T-helper 1 cell (primary cell): ENCODE measurements at places on chromosomes 2 and 18.

DNA sequence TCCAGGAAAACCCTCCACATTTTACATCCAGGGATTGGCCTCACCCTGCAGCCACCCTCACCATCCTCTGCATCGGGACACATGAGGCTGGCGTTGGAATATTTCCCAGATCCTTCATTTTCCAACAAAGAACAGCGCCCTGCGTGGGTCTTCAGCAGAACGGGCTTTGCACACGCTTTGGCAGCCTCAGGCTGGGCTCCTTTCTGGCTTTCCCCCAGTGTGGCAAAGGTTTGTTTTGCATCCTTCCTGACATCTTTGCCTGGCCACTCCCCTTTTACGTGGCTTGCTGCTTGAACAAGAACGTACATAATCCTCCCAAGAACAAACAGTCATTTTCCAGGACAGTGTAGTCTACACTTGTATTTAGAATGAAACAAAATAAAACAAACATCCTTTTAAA, 25.6 kb upstream of the GREB1 start:
- no peak for DNase-seq

DNA sequence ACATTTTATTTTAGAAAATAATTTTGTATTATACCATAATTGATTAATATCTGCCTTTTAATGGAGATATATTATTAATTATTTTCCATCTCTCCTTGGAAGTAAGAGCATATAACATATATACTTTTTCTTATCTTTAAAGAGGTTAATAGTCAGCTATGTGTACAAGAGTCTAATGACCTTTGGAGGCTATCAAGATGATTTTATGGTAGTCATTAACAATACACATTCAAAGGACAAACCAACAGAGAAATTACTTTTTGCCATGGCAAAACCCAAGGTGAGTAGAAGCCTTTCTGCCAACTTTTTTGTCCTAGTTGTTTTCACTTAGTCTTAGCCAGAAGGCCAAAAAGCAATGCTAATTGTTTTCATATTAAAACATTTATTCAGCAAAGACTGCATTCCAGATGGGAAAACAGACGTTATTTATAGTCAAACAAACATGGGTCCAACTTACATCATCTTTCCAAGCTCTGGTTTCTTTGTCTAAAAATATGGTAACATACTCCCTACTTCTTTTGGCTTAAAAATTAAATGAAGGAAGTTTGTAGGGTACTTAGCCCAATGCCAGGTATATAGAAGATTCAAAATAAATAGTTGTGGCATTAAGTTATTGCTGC, 9.6 kb upstream of the DYNC2LI1 start:
- DNase-seq = no peak

- DNase-seq = no peak
Observed at GRCh38 chr2:158760887-158761286, 34.2 kb upstream of the DAPL1 start.

DNA sequence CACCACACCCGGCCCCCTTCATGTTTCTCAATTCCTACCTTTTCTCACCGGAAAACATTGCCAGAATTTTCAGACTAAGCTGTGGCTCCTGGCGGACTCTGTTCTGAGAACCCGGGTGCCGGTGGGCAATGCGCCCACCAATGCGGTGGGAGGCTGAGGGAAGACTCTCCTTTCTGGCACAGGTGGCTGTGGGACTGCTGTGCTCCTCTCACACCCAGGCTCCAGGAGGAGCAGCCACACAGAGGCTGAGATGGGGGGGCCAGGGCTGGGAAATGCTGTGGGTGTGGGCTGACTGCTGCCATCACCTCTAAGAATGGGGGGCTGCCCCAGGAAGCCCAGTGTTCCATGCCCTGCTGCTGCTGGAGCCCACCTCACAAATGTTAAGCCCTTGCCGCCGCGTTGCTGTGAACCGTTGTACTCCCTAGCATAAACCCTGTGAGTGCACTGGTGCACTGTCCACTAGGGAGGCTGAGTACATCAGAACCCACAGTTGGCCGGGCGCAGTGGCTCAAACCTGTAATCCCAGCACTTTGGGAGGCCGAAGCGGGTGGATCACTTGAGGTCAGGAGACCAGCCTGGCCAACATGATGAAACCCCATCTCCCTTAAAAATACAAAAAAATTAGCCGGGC, 152.6 kb downstream of the LDLRAD4 start:
- DNase-seq = no peak

DNA sequence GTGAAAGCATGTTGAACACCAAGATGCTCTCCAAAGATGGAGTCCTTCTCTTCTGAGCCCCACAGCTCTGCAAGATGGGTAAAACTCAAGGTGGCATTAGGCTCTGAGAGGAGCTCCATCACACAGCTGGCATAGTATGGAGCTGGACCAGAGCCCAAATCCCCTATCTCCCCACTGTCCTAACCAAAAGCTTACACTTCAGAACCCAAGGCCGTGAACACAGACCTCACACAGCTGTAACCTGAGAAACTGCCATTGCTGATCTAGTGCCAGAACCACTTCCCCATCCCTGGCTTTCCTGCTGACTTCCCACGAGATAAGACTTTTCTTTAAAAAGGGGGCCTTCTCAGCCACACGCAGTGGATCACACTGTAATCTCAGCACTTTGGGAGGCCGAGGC, 25.0 kb downstream of the TTC32 start:
- DNase-seq = no peak

GRCh38 chr18:46434629-46435028, 222.4 kb downstream of the LOXHD1 start:
- no peak for DNase-seq

GRCh38 chr2:109017017-109017416, 28.0 kb upstream of the EDAR start:
- no peak for DNase-seq

DNA sequence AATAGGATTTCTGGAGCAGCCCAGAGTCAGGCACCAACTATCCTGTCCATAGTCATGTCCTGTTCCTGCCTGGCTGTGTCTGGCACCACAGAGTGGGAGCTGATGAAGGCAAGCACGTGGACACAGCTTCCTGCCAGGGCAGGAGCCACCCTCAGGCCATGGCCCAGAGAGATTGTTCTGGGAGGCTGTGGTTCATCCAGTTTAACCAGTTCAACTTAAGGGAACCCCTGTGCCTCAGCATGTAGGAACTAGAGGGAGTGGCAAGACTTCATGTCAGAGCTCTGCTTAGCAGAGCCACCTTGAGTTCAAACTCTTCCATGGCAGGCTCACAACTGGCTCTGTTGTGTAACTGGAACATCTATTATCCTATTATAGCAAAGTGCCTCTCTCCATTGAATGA, 73.2 kb upstream of the NCKAP5 start:
- DNase-seq = no peak

DNA sequence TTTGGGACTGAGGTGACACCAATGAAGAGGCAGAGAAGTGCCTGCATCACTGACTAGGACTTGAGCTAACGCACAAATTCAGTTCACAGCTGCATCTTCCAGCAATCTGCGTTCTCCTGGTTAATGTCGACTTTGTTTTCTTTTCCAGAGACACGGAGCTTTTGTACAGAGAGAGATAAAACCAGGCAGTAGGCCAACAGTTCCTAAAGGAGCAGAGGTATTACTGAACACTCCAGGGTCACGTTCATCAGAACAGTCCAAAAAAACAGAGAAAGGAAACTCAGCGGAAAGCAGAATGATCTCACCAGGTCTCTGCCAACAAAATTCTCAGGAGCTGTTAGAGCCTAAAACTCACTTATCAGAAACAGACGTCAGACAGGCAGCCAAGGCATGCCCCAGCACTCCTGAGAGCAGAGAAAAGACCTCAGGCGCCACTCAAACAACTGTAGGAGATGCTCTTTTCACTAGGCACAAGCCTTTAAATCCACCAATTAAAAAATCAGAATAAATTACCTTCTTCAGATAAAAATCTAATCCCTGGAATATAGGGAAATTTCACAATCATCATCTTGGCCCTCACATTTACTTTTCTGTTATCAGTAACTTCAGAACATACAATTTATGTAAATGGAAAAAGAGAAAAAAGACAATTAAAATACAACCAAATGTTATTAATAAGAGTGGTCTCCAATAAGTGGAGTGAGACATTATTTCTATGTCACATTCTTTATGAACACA, 95.9 kb upstream of the SPTBN1 start:
- no peak for DNase-seq

- peak; percentile 17 for DNase-seq
Observed at GRCh38 chr2:174835797-174836255, 71.6 kb upstream of the CHRNA1 start.

DNA sequence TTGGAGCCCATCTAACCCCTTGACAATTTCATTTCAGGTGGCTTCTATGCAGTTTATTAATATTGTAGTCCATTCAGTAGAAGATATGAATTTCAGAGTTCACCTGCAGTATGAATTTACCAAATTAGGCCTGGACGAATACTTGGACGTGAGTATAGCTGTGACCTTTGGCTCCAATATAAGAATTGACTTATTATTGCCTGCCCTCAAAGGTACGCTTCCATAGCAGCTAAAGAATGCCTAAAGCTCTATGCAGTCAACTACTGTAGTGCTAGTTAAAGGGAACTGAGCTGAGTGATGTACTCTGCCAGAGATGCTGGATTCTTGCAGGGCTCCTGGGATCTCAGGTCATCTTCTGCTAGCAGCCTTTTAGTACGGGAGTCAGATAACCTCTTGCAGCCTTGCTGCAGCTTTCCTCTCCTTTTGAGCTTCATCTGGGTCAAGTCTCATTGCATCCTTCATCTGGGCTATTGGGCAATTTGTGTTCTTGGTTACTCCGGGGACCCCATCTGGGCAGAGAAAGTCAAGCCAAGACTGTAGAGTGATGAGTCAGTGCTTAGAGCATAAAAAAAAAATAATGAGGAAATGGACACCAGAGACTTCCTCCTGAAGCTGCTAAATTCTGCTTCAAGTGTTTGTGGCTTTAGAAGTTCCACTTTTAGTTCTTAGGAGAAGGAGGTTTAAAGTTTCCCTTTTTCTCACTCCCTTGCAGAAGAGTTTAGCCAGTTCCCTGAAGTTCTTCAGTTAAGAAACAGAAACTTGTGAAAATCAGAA, 105.6 kb downstream of the PRPF40A start:
- no peak for DNase-seq

DNA sequence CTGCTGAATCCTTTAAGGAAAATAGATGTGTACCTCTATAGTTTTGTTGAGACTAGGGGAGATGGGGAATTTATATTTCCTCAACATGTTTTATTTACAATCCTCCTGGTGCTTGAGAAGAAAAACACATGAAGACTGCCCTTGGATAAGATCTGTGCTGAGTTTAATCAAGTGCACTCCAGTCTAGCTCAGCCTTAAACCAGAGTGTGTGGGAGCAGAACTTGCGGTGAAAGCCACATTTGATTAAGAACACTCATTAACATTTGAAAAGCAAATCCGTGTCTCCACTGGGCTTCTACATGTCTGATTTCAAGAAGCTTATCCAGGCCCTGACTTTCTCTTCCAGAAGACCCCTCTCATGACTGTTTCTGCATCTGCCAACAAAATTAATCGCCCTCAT, 84.8 kb upstream of the ITGA6 start:
- no peak for DNase-seq

DNA sequence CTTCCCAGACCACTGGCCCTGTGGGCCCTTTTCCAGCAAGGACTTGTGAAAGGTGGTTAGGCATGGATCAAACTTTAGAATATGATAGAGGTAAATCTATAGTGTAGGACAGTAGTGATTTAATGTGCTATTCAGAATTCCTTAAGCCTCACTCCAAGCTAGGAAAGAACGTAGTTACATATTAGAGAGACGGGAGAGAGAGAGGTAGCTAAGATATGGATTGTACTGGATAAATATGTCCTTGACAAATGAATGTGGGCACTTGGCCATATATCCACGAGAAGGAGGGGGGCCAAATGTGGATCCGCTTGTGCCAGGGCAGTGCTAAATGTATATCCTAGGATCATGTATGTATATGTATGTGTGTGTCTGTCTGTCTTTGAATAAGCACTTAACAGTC, 6.5 kb downstream of the KCNJ3 start:
- DNase-seq = no peak

DNA sequence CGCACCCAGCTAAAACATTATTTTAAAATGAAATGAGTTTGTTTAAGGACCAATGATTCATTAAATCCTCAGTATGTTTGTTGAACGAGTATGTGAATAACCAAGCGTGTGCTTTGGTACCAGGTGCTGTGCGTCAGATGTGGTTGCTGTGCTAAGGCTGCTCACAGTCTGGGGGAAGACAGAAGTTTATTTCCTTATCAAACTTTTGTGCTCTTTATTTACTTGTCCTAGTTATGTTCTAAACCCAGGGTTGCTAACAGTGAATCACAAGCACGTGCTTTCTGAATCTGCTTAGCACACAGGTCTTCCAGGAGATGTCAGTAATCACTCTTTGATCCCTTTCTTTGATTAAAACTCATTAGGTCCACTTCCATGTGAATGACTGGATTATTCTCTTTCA, 37.0 kb downstream of the RAPGEF4 start:
- no peak for DNase-seq

DNA sequence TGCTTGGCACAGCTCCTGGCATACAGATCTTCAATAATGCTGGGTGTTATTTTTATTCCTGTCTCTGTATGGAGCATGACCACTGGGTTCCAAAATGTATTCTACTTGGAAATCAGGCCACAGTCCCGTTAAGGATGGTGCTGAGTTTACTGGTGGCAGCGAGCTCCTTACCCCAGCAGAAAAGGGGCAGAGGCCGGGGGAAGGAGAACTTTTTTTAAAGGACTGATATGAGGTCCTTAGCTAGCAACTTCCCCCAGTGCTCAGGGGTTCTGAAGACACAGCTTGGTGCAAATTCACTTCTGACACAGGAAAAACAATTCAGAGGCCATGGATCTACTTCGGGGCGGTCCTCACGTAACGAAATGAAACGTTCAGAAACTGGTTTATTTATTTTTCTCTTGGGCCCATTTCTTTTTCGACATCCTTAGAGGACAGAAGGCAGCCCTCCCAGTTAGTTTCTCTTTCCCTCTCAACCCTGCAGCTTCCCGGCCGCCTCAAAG, 872 bp downstream of the RDH14 start:
- no peak for DNase-seq

DNA sequence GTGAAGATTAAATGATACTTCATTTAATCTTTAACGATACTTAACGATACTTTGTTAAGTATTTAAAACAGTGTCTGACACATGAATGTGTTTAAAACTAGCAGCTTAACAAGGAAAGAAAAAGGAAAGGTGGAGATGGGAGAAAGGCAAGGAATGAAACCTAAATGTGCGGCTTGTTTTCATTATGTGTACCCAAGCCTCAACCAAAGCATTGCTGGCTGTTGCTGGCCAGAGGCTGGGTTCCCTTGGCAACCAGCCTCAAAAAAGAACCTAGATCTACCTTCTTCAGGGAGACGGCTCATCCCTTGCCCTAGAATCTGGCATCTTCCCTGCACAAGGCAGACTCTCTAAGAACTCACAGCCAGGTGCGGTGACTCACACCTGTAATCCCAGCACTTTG, 13.8 kb upstream of the PCBP1 start:
- DNase-seq = no peak

DNA sequence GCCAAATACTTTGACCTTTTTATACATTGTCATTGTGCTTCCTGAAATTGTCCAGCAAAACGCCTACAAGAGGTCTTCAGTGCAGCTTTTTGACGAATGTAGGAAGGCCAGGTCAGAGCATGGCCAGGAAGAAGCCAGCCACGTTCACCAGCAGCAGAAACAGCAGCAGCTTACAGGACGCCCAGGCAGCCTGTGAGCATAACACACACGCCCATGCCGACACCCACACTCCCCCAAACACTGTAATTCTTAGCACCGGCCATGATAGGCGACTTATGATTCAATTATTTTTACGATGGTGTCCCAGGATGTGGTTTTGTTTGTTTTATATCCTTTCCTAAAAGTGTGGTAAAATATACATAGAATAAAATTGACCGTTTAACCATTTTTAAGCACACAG, 249.1 kb upstream of the SALL3 start:
- no peak for DNase-seq

GRCh38 chr18:9916077-9916639, 2.3 kb downstream of the VAPA start:
- DNase-seq = no peak
